Stimulated activated CD4-positive, alpha-beta T cell treated with anti-CD3 and anti-CD28 coated beads, TNF-alpha, amount 100 ng/mL, for 48 hours (primary cell): ENCODE measurements at places on chromosomes 6 and 20.

GRCh38 chr20:46220455-46221207 is 87.7 kb downstream of the CDH22 start:
- no peak for DNase-seq

DNA sequence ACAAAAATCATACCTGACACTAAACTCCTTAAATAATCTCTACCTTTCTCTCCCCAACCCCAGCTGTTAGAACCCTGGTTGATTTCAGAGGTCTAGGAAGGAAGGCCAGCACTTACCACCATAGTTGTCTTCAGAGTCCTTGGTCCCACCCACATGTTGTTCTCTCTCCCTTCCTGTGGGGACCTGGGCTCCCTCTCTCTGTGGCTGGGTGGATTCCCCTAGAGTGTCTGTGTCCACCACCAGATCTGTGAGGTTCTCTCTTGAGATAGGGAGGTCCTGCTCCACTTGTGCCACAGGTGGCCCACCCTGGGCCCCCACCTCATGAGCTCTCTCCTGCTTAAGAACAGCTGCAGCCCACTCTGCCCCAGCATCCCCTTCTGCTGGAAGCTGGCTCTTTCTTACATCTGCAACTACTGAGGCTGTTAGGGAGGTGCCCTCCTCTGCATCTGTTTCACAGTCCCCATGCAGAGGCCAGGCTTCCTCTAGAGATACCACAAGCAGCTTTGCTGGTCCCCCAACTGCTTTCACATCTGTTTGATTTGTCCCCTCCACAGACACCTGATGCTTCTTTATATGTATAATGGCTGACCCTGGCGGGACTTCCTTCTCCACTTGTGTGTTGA is 5.2 kb downstream of the MDC1 start:
- no peak for DNase-seq

DNA sequence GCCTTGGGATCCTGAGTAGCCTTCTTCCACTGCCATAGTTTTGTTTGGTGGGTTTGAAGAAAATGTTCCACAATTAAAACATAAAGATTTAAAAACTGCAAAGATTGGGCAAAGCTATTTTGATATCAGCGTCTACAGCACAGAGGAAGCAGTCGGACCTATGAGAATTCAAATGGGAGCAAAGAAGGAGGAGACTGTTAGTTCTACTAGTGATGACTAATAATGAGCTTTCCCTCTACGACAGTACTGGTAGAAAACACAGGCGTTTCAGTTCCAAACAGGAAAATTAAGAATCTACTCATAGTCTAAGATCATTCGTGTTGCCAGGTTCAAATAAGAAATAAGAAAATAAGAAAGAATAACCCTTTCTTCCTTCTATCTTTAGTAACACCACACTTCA is 121.2 kb downstream of the INSM1 start:
- DNase-seq: no peak

DNA sequence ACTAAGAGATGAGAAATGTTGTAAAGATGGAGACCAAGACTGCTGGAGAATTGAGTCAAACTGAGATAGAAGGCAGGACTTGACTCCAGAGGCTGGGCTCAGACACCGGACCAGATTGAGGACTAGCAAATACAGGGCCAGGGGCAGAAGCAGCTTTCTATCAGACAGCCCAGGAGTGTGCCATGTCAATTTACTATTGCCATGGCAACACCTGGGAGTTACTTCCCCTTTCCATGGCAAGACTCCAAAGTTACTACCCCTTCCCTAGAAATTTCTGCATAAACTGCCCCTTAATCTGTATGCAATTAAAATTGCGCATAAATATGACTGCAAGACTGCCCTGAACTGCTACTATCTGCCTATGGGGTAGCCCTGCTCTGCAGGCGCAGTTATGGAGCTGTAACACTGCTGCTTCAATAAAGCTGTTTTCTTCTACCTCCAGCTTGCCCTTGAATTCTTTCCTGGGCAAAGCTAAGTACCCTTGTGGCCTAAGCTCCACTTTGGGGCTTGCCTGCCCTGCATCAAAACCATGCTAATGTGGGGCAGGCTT is 90.1 kb upstream of the EDN1 start:
- no peak for DNase-seq

DNA sequence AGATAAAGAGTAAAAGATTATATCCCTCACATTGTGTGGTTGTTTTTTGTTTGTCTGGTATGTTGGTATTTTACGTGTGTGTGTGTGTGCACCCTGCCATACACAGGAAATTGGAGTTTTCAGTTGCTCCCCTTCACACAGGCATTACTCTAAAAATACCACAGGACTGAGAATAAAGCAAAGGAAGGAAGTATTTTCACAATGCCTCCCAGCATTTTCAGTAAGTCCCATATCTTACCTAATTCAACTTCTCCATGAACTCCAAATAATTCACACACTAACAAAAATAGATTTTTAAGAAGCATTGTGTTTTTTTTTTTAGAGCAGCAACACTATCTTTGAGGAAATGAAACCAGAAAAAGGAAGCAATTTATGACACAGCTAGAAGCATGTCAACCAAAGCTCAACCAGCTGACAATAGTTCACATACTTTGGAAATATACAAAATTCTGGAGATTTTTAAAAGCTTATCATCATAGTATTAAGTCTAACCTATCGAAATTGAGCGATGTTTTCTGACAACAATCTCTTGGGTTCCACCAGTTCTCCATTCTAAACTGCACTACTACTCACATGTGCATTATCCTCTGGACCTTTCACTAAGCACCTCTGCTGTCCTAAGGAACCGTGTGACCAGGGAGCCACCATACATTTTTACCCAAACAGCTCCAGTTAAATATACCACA is 2.1 kb downstream of the UBE2J1 start:
- DNase-seq: no peak

DNA sequence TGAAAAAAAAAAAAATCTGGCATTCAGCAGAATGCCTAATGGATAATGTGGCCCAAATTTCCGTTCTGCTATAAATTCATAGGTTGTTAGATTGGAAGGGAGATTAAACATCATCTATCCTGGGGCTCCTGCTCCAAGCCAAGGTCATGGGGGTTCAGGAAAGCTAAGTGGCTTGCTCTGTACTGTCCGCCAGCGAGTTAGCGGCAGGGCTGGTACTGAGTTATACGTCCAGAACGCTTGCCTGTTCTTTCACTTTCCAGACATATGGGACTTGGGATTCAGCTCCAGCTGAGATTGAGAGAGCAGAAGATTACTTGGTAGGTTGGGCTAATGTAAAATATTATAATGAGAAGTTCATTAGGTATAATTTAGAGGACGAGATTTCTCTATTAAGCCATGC is 858 bp downstream of the RWDD1 start:
- no peak for DNase-seq

DNA sequence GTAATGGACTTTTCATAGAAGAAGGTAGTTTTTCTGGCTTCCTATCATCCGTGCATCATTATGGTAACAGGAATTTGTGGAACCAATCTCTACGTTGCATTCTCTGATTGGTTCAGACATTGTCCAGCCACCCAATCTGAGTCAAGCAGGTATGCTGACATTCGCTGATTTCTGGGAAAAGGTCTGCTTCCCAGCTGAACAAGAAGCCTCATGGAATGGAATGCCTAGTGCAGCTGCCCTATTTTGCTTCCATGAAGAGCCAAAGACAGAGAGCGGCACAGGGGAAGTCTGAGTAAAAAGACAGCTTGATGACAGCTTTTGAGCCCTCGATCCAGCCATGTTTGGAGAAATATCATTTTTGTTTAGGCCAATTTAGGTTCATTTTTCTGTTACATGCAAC is 38.5 kb upstream of the TXLNB start:
- no peak for DNase-seq

- no peak for DNase-seq
Measured at GRCh38 chr6:68859233-68859632, 224.2 kb downstream of the ADGRB3 start.

DNA sequence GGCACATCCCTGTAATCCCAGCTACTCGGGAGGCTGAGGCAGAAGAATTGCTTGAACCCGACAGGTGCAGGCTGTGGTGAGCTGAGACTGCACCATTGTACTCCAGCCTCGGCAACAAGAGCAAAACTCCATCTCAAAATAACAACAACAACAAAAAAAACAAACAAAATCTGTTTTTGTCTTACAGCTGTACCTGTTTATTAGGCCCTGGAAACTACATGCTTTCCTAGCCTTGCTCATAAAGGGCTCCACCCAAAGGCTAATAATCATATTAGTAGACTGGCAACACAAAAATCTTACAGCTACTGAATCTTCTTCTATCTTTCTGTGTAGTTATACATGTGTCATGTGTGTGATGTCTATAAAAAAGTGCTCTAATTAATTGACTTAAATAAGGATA is 503.9 kb upstream of the EYS start:
- no peak for DNase-seq

GRCh38 chr6:99402448-99402847 is 8.5 kb upstream of the COQ3 start:
- DNase-seq: no peak

DNA sequence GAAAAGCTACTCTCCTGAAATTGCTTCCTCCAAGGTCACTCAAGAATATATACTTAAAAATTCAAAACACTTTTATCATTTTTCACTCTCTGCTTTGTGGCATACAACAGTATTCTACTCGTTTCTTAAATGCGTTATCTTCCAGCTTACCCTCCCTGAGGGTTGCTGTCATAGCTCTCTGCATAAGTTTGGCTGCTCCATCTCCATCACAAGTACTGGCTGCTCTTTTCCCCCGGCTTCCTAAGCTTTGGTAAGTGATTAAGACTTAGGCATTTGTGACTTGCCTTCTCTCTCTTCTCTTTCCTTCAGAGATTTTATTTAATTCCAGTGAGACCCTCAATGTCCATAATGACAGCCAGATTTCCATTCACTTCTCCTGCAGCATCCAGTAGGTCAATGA is 128.3 kb downstream of the NKAIN2 start:
- no peak for DNase-seq

DNA sequence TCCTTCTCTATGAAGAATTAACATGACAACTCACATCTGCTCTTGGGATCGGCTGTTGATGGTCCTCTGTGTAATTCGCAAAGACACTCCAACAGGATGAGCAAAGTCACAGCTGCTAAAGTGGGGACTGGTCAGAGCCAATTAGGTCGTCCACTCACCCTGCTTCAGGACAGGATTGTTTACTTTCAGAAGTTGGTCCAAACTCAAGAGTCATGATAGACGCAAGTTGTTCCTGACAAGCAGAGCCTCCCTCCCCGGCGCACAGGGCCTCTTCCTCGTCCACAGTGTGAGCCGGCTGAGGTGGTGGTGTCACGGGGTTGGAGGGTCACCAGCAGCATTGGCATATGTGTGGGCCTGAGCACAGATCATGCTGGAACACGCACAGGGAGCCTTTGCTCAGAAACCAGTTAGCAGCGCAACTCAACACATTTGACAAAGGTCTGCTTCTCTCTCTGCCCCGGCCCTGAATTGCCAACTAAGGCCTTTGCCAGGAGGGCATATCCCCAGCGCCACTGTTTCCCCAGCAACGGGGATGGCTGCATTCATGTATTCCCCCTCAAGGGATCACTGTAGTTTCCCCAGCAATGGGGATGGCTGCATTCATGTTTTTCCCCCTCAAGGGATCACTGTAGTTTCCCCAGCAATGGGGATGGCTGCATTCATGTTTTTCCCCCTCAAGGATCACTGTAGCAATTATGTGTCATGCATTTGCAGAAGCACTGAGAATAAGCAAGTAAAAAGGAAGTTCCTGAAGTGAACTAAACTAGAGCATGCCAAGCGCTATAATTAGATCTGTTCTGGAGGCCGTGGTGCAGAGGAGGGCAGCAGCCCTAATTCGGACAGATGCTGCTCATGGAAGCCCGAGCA is 111.7 kb downstream of the THBS2 start:
- no peak for DNase-seq

GRCh38 chr6:56364827-56365339 is 117.5 kb upstream of the COL21A1 start:
- no peak for DNase-seq

DNA sequence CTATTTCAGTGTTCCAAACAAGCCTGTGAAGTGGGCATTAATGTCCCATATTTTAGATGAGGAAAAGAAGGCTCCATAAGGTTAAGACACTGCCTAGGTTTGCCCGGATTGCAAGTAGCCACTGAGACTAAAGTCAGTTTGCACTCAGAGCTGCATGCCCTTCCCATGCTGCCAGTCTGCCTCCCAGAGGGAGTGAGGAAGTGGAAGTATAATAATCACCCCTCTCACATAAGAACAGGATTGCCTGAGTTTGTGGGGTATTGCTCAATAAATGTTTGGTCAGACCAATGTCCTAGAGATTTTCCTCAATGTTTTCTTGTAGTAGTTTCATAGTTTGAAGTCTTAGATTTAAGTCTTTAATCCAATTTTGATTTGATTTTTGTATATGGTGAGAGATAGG is 43.9 kb upstream of the CLIC5 start:
- no peak for DNase-seq

DNA sequence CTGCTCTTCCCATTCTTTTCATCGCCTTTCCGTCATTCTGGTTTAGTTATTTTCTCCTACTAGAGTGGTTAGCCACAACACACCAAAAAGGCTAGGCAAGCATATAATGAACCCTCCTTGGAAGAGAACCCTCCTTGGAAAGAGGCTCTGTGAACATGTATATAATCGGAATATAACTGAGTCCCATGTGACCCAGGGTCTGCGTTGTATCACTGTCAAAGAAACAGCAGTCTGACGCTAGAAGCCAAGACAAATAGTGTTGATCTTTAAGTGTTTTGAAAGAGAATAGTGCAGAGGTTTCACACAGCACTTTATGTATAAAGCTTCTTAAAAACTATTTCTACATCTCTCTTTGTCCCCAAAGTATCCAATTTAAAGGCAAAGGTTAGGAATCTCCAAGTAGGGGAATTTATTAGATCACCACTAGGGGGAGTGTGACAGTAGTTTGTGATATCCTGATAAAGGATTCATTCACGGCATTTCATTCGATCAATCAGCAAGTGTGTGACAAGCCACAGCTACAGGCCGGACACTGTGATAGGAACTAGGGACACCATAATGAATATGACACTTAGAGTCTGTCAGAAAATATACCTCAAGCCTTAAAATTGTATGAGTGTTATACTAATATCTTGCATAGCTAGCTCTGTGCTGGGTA is 395.3 kb downstream of the CD109 start:
- no peak for DNase-seq

- DNase-seq: no peak
Measured at GRCh38 chr20:58877976-58878360, 25.5 kb downstream of the GNAS start.

DNA sequence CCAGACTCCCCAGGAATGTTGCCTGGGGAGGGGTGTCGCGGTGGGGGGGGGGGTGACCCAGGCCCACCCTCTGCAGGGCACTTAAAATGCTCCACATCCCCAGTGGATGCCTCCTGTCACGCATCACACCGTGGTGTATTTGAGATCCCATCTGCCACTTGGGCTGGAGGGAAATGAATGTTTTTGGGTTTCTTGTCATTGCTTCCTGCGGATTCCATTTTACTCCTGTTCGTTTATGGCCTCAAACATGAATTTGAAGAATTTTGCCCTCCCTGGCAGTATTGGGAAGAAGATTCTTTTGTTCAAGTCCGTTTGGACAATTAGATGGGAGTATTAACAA is 544 bp upstream of the KHDC1 start:
- no peak for DNase-seq

DNA sequence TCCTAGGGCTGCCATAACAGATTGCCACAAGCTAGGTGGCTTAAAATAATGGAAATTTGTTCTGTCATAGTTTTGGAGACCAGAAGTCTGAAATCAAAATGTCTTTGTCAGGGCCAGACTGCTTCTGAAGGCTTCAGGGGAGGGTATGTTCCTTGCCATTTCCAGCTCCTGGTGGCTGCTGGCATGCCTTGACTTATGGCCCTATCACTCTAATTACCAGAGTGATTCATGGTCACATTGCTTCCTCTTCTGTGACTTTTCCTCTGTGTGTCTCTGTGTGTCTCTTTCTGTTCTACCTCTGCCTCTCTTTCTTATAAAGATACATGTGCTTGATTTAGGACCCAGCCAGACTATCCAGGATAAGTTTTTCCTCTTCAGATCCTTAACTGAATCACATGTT is 635.2 kb upstream of the IMPG1 start:
- DNase-seq: no peak
